ENCODE measurements at places on chromosomes 1 and 21. TPM values are rescaled to one million over a fixed set of nuclear protein-coding genes. Genes with fewer than 3 reads are reported as not detected.

Gene ACTN2
- 2,228 TPM for polyA plus RNA-seq

Gene AIM2
- 0.40 TPM for polyA plus RNA-seq

Gene RNU1-3
- polyA plus RNA-seq: not detected

Gene SLC1A7
- polyA plus RNA-seq: 0.41 TPM

Gene NTMT2
- polyA plus RNA-seq: 10.6 TPM

Gene MAN1C1
- polyA plus RNA-seq: 14.2 TPM

Gene GPR25
- polyA plus RNA-seq: not detected

Gene OR10Z1
- polyA plus RNA-seq: 0.10 TPM

Gene OR2L5
- polyA plus RNA-seq: not detected

Gene S100B
- 10.1 TPM for polyA plus RNA-seq

Gene DMBX1
- polyA plus RNA-seq: not detected

Gene PODN
- polyA plus RNA-seq: 8.5 TPM

Gene FHL3
- polyA plus RNA-seq: 162 TPM

Gene UTS2
- polyA plus RNA-seq: not detected

Gene S100PBP
- polyA plus RNA-seq: 23.7 TPM

Gene FAM163A
- 0.31 TPM for polyA plus RNA-seq

Gene FBXO44
- polyA plus RNA-seq: 5.3 TPM

Gene C8A
- polyA plus RNA-seq: not detected

Gene TBX19
- 1.7 TPM for polyA plus RNA-seq

Gene FCGR1A
- polyA plus RNA-seq: 3.0 TPM

Gene RIMKLA
- 1.1 TPM for polyA plus RNA-seq

Gene KRTAP11-1
- not detected for polyA plus RNA-seq

Gene NMNAT1
- polyA plus RNA-seq: 12.8 TPM

Gene TBX15
- polyA plus RNA-seq: 61.2 TPM

Gene C1QC
- polyA plus RNA-seq: 50.3 TPM

Gene LCE3B
- not detected for polyA plus RNA-seq

Gene IL12RB2
- polyA plus RNA-seq: 1.8 TPM

Gene FGR
- 2.4 TPM for polyA plus RNA-seq

Gene RIPPLY3
- 0.17 TPM for polyA plus RNA-seq

Gene MAP10
- polyA plus RNA-seq: 2.9 TPM

Gene CD58
- 9.8 TPM for polyA plus RNA-seq

Gene PTPRU
- polyA plus RNA-seq: 25.4 TPM

Gene OR2T11
- polyA plus RNA-seq: not detected

Gene RAP1GAP
- 1.4 TPM for polyA plus RNA-seq

Gene NUAK2
- 0.71 TPM for polyA plus RNA-seq

Gene CFAP141
- polyA plus RNA-seq: not detected

Gene OMA1
- 15.3 TPM for polyA plus RNA-seq

Gene ARHGAP30
- polyA plus RNA-seq: 4.7 TPM

Gene PRAMEF25
- not detected for polyA plus RNA-seq

Gene CACNA1S
- polyA plus RNA-seq: 66.3 TPM

Gene CENPL
- polyA plus RNA-seq: 7.3 TPM

Gene KCNK2
- polyA plus RNA-seq: 1.7 TPM

Gene PKLR
- 0.37 TPM for polyA plus RNA-seq

Gene ACKR1
- 6.5 TPM for polyA plus RNA-seq

Gene PGM1
- polyA plus RNA-seq: 77.2 TPM

Gene CLCA4
- polyA plus RNA-seq: 0.18 TPM

Gene NMNAT2
- polyA plus RNA-seq: 0.85 TPM

Gene MOV10
- 58.2 TPM for polyA plus RNA-seq

Gene LMOD1
- polyA plus RNA-seq: 46.6 TPM

Gene B3GALNT2
- polyA plus RNA-seq: 24.9 TPM

Gene ERICH3
- 0.08 TPM for polyA plus RNA-seq

Gene TMEM269
- 0.79 TPM for polyA plus RNA-seq

Gene KCNJ9
- 0.09 TPM for polyA plus RNA-seq

Gene ZYG11A
- polyA plus RNA-seq: 0.06 TPM

Gene CYP2J2
- 93.5 TPM for polyA plus RNA-seq

Gene NBPF6
- not detected for polyA plus RNA-seq

Gene PACC1
- polyA plus RNA-seq: 6.5 TPM

All from hindlimb muscle (tissue), 1 donor.